Articular chondrocyte of knee joint (primary cell): ENCODE measurements at places on chromosomes 5 and 9. TPM values are rescaled to one million over a fixed set of nuclear protein-coding genes. Genes with fewer than 3 reads are reported as not detected.

The ANKRD18A gene
- total RNA-seq = not detected in 2 replicates

The KCNT1 gene
- total RNA-seq = not detected in 2 replicates

The LRRTM2 gene
- 3.0 and 7.9 TPM in 2 replicates for total RNA-seq

The ENTREP1 gene
- under 0.01 TPM in 1 of 2 replicates, not detected in the other for total RNA-seq

The PRUNE2 gene
- total RNA-seq = 282 and 619 TPM in 2 replicates

The RXFP3 gene
- not detected in 2 replicates for total RNA-seq

The SLC25A2 gene
- 0.32 and 0.39 TPM in 2 replicates for total RNA-seq

The CNTNAP3 gene
- 0.39 and 1.2 TPM in 2 replicates for total RNA-seq

The ARSI gene
- 7.2 and 8.0 TPM in 2 replicates for total RNA-seq

The SPATA9 gene
- 0.11 and 1.7 TPM in 2 replicates for total RNA-seq

The ADGRV1 gene
- 0.13 and 1.1 TPM in 2 replicates for total RNA-seq

The KIF4B gene
- total RNA-seq = not detected in 2 replicates

The PPP2R2B gene
- 1.8 and 2.5 TPM in 2 replicates for total RNA-seq
